Omental fat pad (tissue), 4 donors: ENCODE measurements at places on chromosomes 3 and 15. TPM values are rescaled to one million over a fixed set of nuclear protein-coding genes. Genes with fewer than 3 reads are reported as not detected.

DNA sequence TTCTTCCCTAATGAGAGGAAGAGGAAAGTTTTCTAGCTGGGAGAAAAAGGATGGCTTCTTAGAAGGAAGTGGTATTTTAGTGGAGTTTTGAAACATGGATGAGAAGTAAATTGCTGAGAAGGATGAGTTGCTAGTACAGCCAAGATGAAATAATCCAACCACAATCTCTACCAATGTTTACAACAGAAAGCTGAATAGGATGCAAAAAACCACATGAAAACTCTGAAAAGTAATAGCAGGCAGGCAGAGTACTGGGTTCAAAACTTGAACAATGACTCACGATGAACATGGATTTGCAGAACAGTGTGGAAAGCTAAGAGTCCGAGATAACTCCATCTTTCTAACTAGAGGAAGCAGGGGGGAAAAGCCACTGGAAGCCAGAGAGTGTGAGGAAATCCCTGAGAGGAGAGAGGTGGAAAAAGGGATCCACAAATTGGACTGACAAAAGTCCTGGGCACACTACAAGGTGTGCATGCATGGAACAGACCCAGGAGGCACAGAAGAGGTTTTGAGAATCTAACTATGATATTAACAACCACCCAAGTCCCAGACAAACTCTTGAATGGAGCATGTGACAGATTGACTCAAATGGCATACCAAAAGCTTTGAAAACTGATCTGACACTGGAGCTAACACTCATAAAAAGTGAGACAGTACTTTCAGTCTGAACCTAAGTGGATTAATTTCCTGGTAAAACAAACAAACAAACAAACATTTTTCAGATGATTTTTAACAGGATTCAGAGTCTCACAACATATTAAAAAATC is 76.7 kb downstream of the ST6GAL1 start:
- DNase-seq = no peak

DNA sequence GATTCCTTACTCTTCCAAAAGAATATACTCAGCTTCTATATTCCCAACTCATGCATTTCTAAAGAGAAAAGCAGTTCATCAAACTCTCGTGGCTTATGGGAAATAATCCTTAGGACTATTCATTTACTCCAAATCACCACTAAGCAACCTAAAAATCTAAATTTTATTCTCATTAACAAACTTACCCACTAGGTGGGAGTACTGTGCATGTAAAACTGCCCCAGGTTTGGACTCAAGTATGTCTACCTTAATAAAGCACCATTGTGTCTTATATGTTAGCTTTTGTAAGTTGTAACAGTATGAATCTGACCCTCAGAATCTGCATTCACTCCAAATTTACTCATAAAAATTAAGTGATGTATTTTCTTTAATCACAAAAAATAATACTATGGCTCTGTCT is 25.3 kb downstream of the RAD18 start:
- DNase-seq = no peak

- no peak for DNase-seq
These were observed 3.7 kb downstream of the SORD start for GRCh38 chr15:45026651-45027190.

CRABP1 gene
- total RNA-seq = 1.6 TPM

DNA sequence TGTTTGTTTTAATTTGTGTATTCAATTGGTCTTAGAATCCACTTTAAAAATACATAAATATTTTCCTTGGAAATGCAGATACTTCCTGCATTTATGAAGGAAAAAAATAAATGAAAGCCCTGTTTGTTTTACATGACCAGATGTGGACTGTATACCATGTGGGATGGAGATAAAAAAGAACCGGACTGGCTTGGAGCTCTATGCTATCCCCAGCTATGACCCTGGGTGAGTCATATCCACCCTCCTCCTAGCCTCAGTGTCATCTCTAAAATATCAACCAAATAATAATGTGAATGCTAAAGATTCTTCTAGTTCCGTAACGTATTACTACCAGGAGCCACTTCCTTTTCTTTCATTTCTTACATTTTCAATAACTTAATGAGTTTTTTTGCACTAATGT is 44.5 kb upstream of the PDZRN3 start:
- DNase-seq = no peak

AADACL2 gene
- total RNA-seq = not detected

GRCh38 chr3:118480101-118480860 is 554.4 kb downstream of the IGSF11 start:
- DNase-seq = no peak

- no peak for DNase-seq
These were observed 160.7 kb downstream of the TAFA4 start for GRCh38 chr3:68771681-68772080.

RBPMS2 gene
- total RNA-seq = 3.0 TPM

GRCh38 chr15:85318048-85318731 is 62.2 kb upstream of the AKAP13 start:
- DNase-seq = no peak

- no peak for DNase-seq
These were observed 26.5 kb upstream of the PLOD2 start for GRCh38 chr3:146187334-146187950.

DNA sequence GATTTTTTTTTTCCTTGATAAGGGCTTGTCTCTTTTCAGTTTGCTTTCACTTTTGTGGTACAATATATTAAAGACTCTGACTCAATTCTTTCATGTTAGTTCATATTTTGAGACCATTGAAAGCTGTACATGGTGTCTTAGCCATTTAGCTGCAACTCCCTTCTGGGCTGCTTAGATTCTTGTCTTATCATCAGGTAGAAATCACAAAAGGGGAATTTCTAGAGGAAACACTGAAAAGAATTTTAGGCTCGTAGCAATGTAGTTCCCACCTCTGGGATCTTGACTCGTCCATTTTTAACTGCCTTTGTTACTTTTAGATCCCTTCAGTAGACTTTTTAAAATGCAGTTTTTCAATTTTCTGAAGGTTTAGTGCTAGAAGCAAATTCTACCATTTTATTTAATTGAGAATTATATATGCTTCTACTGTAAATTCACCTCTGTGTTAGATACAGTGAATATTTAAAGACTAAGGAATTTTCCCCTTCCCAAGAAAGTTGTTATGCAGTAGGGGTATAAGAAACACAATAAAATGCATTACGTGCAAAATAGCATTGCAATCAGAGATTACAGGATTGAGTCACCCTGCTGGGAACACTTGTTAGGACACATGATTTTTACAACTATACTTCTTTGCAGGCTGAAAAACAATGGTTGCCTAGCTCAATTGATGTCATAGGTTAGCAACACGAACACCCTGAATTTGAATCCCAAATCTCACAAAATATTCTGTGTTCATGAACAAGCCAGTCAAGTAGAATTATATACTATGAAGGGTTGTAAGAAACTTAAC is 772.7 kb downstream of the PDCD6IP start:
- DNase-seq = no peak
